ENCODE measurements at places on chromosomes 12 and 14.

- DNase-seq: no peak
Measured at GRCh38 chr12:132724506-132725241, 14.0 kb downstream of the PGAM5 start.

GRCh38 chr14:76810953-76811400, 1.7 kb downstream of the ANGEL1 start:
- peak; percentile 19 for DNase-seq

DNA sequence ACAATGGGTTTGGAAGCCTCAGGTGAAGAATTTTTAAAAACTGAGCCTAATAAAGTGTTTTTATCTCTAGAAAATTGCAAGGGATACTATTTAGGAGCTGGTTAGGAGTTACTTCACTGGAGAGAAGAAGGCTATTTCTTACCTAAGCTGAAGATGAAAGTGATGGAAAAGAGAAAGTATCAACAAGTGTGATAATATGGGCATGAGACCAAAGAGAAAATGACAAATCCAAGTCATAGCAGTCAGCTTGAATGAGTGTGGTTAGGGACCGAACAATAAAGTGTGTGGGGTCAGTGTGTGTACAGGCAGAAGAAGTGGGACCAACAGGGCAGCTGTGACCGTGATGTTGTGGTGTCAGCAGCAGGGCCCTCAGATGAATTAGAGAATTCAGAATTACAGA, 24.2 kb upstream of the ADAMTS20 start:
- no peak for DNase-seq

DNA sequence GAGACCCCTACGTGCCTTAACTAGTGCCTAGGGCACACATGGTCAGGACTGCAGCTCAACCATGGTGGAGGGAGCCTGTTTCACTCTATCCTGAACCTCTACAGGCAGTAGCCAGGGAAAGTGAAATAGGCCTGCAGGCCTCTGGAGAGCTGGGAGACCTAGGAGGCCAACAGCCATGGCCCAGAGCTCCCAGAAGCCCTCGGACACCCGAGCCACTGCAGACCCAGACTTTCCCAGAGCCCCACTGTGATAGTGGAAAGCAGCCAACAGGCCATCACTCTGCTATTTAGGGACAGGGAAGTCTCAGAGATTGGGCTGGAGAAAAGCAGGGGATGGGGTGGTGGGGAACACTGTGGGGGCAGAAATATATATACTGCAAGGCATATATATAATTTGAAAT, 56.5 kb upstream of the ZFP36L1 start:
- no peak for DNase-seq

GRCh38 chr14:75911883-75912282, 69.9 kb downstream of the TGFB3 start:
- no peak for DNase-seq

Data from GM04503 (cell line).